ENCODE measurements at places on chromosomes 16 and 17. TPM values are rescaled to one million over a fixed set of nuclear protein-coding genes. Genes with fewer than 3 reads are reported as not detected.

DNA sequence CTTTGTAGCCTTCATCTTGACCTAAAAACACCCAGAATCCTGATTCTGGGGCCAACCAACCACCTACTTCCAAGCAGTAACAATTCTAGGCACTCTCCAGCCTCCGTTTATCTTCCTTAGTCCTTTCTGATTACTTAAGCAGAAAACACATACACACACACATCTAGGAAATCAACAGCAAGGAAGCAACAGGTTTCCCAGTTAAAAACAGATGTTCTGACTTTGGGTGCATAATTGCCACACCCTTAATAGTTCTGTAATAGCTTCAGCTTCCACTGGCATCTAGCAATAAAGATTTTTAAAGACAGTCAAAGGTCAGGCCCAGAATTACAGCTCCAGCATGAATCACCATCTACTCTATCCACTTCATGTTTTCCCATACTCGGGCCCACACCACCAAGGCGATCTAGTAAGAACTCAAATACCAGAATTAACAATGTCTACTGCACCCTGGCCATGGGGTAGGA is 2.6 kb downstream of the ARHGAP17 start:
- no peaks in the 10 kb centered on the region for H3K36me3 ChIP-seq
- no peak overlapping the region for H3K27ac ChIP-seq
- H3K4me3 ChIP-seq, result no peak overlapping the region
- H3K4me1 ChIP-seq, result peaks cover 33% of the 10 kb centered on the region

- no peak overlapping the region for H3K4me3 ChIP-seq
- DNase-seq, result no peak
- no peak overlapping the region for H3K27ac ChIP-seq
Measured at GRCh38 chr17:82480318-82480717, 21.8 kb downstream of the NARF start.

KRT40 gene
- total RNA-seq, result not detected

GRCh38 chr16:50442221-50442620 is 73.4 kb upstream of the BRD7 start:
- no peak overlapping the region for H3K4me3 ChIP-seq
- no peaks in the 10 kb centered on the region for H3K36me3 ChIP-seq

- no peak overlapping the region for H3K27ac ChIP-seq
- H3K4me1 ChIP-seq, result peaks cover 17% of the 10 kb centered on the region
- DNase-seq, result no peak
- H3K4me3 ChIP-seq, result no peak overlapping the region
- H3K36me3 ChIP-seq, result no peaks in the 10 kb centered on the region
Measured at GRCh38 chr17:17928398-17929287, 43.6 kb downstream of the TOM1L2 start.

DNA sequence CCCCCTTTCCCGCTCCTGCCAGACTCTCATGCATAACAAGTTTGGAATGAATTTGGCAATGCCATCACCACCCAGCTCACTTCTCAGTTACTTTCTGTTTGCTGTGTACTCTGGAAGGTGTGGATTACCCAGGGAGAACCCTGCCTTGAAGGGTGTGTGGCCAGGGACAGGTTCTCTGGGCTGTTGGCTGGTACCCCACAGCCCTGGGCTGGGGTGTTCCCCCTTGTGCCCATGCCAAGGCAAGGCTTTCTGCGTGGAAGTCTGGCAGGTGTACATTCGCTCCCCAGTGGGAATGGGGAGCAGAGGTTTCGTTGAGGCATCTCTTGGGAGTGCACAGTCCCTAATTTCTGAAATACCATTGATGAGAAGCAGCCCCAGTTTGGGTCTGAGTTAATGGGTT is 187.7 kb downstream of the CCDC182 start:
- H3K27ac ChIP-seq, result no peak overlapping the region
- no peak for DNase-seq
- no peaks in the 10 kb centered on the region for H3K27me3 ChIP-seq
- H3K4me3 ChIP-seq, result no peak overlapping the region
- no peaks in the 10 kb centered on the region for H3K4me1 ChIP-seq

GRCh38 chr17:45225964-45226530 is 4.4 kb downstream of the FMNL1 start:
- no peaks in the 10 kb centered on the region for H3K27me3 ChIP-seq
- no peak for DNase-seq
- H3K4me1 ChIP-seq, result peaks cover 8% of the 10 kb centered on the region
- no peak overlapping the region for H3K27ac ChIP-seq
- no peaks in the 10 kb centered on the region for H3K36me3 ChIP-seq

NUPR1 gene
- total RNA-seq, result 139 TPM

DNA sequence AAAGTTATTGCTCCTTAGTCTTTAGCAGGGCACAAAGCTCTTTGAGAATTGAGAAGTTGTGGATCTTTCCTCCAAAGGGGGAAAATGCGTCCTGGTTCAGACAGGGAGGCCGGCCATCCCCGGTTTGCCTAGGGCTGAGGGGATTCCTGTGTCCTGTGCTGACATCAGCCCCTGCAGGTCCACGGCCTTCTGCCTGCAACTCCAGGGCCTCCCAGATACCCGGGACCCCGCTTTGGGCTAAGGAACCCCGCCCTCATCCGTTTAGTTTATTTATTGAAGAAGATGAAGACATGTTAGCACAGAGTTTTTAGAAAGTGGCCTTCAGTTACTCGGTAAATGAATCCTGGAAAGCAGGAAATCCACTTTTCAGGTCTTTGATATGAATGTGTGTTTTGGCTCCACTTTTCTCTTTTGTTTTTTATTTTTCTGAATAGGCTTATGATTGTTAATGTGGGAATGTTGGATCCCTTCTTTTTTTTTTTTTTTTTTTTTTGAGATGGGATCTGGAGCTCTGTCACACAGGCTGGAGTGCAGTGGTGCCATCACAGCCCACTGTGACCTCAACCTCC is 65.6 kb downstream of the CRISPLD2 start:
- H3K4me3 ChIP-seq, result no peak overlapping the region
- H3K27ac ChIP-seq, result no peak overlapping the region
- no peaks in the 10 kb centered on the region for H3K27me3 ChIP-seq

DNA sequence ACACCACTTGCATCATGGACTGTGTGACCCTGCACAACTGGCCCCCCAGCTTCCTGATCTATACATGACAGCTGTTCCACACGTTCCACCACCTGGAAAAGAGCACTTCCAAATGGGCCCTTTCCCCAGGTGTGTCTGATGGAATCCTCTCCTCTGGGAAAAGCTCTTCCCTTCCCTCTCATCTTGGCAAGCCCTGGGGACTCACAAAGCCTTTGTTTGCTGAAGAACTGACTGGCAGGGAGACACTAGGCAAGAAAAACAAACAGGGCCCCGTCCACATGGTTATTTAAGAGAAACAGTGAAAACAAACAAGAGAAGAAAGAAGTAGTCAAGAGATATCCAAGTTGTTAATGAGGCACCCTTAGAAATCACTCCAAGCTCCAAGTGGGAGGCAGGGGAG is 52.6 kb downstream of the C16orf95 start:
- H3K27me3 ChIP-seq, result no peaks in the 10 kb centered on the region
- H3K4me3 ChIP-seq, result no peak overlapping the region
- H3K27ac ChIP-seq, result no peak overlapping the region

CHST5 gene
- 0.28 TPM for total RNA-seq

- H3K4me3 ChIP-seq, result peak overlapping the region; percentile 79
- peaks cover 26% of the 10 kb centered on the region for H3K4me1 ChIP-seq
- no peaks in the 10 kb centered on the region for H3K36me3 ChIP-seq
- no peak for DNase-seq
- H3K27me3 ChIP-seq, result no peaks in the 10 kb centered on the region
- H3K27ac ChIP-seq, result peak overlapping the region; percentile 100
Measured at GRCh38 chr17:82457073-82457928, 1.2 kb upstream of the NARF start.

GRCh38 chr16:25788637-25789036 is 96.9 kb downstream of the HS3ST4 start:
- no peak overlapping the region for H3K27ac ChIP-seq
- H3K4me3 ChIP-seq, result no peak overlapping the region
- DNase-seq, result no peak

MYCBPAP gene
- 1.0 TPM for total RNA-seq

DNA sequence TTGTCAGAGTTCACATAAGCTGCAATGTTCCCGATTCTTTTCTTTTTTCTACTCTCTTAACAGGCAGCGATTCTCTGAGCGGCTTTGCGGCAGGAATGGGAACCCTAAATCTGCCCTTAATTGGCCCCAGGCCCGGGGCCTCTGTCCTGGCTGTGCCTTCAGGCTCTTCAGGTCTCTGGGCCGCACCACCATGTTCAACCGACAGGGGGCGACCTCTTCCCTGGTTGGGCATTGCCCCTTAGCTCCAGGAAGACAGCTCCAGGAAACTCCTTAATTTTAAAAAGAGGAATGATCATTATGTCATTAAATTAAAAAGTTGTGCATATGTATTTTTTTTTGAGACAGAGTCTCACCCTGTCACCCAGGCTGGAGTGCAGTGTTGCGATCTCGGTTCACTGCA is 20.3 kb downstream of the CACNG5 start:
- H3K27me3 ChIP-seq, result no peaks in the 10 kb centered on the region
- no peak overlapping the region for H3K27ac ChIP-seq
- no peaks in the 10 kb centered on the region for H3K36me3 ChIP-seq
- H3K4me1 ChIP-seq, result no peaks in the 10 kb centered on the region
- DNase-seq, result no peak

GRCh38 chr17:64327201-64327930 is 63.3 kb downstream of the PECAM1 start:
- H3K27me3 ChIP-seq, result no peaks in the 10 kb centered on the region
- H3K4me3 ChIP-seq, result no peak overlapping the region
- H3K27ac ChIP-seq, result no peak overlapping the region
- H3K4me1 ChIP-seq, result no peaks in the 10 kb centered on the region

DNA sequence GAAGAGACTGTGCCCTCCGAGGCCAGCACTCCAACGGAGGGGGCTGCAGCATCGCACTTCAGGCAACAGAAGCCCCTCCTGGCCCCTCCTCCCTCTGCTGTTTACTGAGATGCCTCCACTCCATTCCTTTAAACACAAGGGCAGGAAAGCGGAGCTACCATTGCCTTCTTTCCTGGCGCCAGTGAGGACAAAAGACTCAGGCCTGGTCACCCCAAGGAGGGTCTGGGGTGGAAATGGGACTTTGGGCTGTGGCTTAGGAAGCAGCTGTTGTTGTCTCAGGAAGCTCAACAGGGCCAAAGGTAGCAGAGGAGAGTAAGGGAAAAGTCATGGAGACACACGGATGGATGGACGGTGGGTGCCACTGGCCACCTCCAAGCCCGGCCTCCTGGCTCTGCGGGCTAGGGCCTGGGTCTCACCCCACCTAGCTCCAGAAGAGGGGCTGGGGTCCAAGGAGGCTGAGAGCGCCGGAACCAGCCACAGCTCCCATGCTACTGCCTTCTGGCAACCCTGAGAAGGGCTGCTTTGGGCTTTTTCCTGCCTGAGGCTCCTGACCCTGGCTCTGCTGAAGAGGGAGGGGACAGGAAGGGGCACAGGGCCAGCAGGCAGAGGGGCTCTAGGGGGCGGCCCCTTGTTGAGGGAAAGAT is 11.1 kb downstream of the CD300LG start:
- DNase-seq, result no peak
- no peaks in the 10 kb centered on the region for H3K27me3 ChIP-seq
- no peak overlapping the region for H3K4me3 ChIP-seq
- no peaks in the 10 kb centered on the region for H3K4me1 ChIP-seq
- no peaks in the 10 kb centered on the region for H3K36me3 ChIP-seq
- no peak overlapping the region for H3K27ac ChIP-seq

DNA sequence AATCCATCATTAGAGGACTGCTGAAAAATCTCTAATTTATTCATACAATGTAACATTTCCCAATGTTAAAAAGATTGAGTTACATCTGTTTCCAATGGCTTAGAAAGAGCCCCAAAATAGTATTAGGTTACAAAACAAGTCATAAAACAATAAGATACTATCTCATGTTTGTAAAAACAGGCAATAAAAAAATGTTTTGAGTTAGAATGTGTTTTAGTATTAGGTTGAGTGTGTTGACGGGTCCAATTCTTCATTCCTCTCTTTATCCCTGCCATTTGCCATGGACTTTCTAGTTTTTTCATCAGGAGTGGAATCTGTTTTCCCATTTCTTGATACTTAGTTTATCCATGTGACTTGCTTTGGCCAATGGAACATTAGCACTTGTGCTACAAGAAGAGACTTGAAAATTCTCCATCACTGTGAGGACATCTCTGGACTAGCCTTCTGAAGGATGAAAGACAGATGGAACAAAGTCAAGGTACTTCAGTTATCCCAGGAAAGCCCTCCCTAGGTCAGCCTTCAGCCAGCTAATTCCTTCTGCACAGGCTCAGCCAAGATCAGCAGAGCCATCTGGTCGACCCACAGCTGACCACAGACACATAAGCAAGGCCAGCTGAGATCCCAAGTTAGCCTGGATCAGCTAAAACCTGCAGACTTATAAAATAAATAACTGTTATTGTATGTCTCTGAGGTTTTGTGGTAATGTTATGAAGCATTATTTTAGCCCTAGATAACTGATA is 83.3 kb downstream of the HS3ST3A1 start:
- no peak overlapping the region for H3K4me3 ChIP-seq
- H3K27ac ChIP-seq, result no peak overlapping the region
- no peak for DNase-seq
- no peaks in the 10 kb centered on the region for H3K36me3 ChIP-seq

PPM1E gene
- total RNA-seq, result 0.12 TPM

DNA sequence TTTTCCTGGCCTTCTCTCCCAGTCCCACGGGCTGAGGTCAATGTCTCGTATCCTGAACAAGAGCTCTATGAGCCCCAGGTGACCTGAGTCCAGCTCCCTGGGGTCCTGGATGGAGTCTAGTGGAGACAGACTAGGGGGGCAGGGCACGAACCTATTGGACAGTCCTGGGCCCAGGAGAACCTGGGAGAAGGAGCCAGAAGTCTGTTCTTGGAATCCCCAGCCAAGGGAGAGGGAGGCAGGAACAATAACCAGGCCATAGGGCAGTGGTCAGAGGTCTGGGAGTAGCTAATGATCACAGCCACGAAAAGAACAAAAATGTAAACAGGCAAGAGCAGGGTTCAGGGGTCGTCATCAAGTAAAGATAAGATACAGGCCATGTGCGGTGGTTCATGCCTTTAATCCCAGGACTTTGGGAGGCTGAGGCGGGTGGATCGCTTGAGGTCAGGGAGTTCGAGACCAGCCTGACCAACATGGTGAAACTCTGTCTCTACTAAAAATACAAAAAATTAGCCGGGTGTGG is 60.8 kb downstream of the COPRS start:
- no peaks in the 10 kb centered on the region for H3K4me1 ChIP-seq
- H3K4me3 ChIP-seq, result no peak overlapping the region
- H3K27me3 ChIP-seq, result no peaks in the 10 kb centered on the region
- DNase-seq, result no peak

GRCh38 chr16:50311891-50312501 is 45.6 kb downstream of the ADCY7 start:
- H3K36me3 ChIP-seq, result peaks cover 2% of the 10 kb centered on the region
- no peaks in the 10 kb centered on the region for H3K27me3 ChIP-seq
- H3K4me1 ChIP-seq, result no peaks in the 10 kb centered on the region

GRCh38 chr16:8585857-8586256 is 4.5 kb downstream of the TMEM114 start:
- H3K4me3 ChIP-seq, result no peak overlapping the region
- H3K27ac ChIP-seq, result no peak overlapping the region
- no peaks in the 10 kb centered on the region for H3K27me3 ChIP-seq
- no peaks in the 10 kb centered on the region for H3K36me3 ChIP-seq
- H3K4me1 ChIP-seq, result no peaks in the 10 kb centered on the region
